ENCODE measurements at places on chromosomes 1 and 21.

DNA sequence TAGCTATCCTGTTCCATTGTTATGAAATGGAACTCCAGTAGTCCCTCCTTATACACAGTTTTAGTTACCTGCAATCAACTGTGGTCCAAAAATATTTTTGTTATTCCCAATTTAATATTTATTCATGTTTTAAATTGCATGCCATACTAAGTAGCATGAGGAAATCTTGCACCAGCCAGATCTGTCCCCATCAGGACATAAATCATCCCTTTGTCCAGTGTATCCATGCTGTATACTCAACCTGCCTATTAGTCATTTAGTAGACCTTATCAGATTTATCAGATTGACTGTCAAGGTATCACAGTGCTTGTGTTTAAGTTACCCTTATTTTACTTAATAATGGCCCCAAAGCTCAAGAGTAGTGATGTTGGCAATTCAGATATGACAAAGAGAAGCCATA lies 207.9 kb upstream of the DMRTA2 start:
- no peak for DNase-seq

GRCh38 chr1:4108331-4108730 lies 208.3 kb upstream of the C1orf174 start:
- no peak for DNase-seq

DNA sequence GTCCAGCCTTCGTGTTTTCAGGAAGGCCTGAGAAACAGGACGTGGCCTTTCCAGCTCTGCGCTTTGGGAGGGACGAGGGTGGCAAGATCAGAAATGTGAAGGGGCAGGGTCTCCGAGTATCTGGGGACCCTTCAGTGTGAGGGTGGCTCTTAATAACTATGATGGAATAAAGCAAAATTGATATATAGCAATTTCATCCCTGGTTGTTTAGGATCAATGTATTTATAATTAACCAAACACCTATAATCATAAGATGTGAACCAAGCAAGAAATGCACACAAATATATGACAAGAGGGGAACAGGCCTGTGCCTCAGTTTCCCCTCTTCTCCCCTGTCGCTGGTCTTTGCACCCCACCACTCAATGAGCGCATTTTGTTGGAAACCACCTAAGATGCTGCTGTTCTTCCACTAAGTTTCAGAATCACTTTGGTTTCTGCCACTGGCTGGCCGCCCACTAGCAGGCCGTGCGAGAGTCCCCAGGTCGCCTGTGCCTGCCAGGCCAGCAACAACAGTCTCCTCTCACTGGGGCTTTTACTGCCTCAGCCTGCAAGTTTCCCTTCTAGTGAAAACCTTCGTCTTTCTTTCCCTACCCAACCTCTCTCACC lies 36.6 kb downstream of the UBASH3A start:
- DNase-seq = peak; percentile 66

DNA sequence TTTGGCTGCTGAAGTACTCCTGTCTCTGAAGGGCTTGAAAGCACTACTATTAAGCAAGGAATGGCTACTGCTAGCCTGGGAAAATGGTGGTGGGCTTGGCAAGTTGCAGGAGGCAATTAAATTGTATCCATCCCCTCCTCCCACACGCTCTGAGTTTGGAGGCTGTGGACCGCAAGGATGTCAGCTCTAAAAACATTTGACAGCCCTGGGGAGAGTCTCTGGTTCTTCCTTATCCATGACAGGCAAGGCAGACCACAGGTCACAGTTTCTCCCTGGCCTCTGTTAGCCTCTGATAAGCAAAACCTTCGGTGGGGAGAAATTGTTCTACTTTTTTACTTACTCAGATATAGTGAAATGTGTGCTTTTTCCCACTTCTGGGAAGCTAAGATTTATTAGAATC lies 46.6 kb downstream of the S1PR1 start:
- no peak for DNase-seq

GRCh38 chr1:118275472-118276115 lies 90.6 kb upstream of the SPAG17 start:
- DNase-seq = no peak

GRCh38 chr1:118486199-118486598 lies 301.2 kb upstream of the SPAG17 start:
- no peak for DNase-seq

- DNase-seq = no peak
Observed at GRCh38 chr1:217260676-217261075, 370.2 kb downstream of the GPATCH2 start.

DNA sequence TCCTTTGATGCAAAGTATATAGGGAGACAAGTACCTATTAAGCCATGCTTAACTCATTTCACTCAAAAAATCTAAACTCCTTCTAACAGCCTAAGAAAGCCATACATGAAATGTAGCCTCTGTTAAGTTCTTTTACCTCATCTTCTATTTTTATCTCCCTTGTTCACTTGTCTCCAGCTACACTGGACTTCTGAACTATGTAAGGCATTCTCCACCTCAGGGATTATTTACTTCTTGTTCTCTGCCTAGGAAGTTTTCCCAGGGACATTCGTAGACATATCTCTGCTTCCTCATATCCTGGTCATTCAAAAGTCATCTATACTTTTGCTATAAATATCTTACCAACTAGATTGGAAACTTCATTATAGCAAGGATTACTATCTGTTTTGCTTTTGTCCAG lies 96.9 kb downstream of the COP1 start:
- DNase-seq = no peak

DNA sequence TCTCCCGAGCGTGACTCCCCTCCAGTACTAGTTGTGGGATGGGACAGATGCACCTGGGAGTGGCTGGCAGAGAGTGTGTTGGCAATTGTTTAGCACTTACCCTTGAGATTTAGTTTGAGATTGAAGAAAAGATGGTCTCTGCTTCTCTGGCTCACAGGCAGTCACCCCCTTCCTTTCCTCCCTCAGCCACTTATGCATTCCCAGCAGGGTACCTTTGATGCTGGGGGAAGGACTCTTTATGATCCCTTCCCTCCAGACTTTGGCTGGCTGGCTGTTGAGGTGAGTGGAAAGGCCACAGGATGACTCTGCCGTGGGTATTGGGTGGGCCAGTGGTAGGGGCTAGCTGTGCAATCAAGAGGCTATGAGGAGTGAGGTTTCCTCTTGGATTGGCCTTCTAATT lies 236.8 kb downstream of the CAMTA1 start:
- DNase-seq = no peak

DNA sequence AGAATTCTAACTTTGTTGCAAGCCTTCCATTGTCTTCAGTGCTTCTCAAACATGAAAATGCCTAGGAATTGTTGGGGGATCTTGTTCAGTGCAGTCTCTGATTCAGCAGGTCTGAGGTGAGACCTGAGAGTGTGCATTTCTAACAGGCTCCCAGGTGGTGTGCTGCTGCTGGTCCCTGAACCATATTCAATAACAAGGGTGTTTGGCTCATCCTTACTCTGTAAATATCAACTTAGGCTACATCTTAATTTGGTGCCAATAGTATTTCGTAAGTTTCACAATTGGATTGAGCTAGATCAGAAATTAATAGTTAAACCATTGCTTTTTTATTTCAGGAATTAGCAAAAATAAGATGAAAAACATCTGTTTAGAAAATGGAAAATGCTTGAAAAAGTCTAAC lies 59.1 kb upstream of the GPR88 start:
- no peak for DNase-seq

DNA sequence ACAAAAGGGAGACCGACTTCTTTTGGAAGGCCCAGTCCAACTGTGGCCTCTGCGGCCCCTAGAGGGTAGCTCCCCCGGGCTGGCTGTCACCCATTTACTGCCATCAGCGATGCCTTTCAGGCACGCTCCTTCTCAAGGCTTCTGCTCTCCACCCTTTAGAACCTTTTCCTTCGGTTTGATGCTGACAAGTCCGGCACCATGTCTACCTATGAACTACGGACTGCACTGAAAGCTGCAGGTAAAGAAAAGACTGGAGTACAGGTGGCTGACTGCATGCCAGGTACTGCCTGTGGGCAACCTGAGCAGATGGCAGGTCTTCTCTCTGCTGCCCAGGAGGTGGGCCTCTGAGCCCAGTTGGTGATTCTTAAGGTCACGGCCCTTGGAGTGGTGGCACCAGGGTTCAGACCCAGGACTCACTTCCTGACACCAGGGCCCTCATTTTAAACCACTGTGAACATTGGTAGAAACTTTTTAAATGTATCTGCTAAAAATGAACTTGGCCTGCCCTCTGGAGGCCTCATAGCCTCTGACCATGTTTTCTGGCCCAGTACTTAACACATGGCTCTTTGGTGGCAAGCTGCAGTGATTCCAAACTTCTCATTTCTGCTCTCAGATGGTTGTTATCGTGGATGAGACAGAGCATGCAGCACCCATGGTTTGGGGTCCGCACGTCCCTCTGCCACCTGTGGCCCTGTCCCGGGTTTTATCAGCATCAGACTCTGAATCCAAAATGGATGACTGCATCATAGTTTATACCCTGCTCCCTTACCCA lies 45.7 kb downstream of the CAPN9 start:
- no peak for DNase-seq

- no peak for DNase-seq
Observed at GRCh38 chr1:203368624-203369451, 17.9 kb upstream of the FMOD start.

GRCh38 chr1:80170811-80171485 lies 1164.4 kb upstream of the ADGRL4 start:
- DNase-seq = no peak

DNA sequence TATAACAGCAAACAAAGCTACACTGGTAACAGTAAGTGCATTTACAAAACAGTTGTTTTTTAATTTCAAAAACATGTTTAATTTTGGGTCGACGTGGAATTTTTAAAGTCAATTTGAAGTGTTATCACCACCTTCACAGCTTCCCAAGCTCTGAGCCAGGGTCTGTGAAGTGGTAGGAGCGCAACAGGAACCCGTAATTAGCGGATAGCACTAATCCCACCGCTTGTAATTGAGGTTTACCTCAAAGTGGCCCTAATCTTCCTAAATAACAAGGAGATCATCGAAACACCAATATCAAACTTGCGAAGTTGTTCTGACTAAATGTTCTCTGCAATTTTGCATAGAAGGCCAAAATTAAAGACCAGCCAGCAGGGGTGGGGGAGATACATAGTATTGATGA lies 18.8 kb downstream of the LBR start:
- no peak for DNase-seq

DNA sequence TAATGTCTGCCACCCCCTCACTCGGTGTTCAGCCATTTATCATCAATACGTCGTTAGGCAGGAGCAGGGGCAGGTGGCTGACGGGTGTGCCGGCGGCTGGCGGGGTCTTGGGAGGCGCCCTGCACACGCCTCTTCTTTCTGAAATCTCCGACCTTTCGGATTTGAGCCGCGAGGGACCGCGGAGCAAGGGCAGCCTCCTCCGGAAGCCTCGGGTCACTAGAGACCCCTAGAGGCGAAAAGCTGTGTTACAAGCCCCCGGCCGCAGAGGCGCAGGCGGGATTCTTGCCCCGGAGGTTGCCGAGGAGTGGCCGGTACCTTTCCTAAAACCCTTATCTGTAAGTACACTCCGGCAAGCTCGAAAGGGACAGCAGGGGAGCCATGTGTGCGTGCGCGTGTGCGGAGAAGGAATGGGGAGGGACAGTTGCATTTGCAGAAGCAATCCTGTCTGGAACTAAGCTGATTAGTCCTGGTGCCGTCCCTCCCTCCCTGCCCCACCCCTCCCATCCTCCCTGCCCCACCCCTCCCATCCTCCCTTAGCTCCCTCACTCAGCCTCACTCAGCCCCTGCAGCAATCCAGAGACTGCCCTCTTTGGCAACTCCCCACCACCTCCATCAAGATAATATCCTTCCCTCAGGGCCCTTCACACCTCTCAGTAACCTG lies 11.0 kb downstream of the BRINP2 start:
- peak; percentile 70 for DNase-seq

GRCh38 chr1:206753141-206753540 lies 17.4 kb upstream of the IL19 start:
- DNase-seq = no peak

DNA sequence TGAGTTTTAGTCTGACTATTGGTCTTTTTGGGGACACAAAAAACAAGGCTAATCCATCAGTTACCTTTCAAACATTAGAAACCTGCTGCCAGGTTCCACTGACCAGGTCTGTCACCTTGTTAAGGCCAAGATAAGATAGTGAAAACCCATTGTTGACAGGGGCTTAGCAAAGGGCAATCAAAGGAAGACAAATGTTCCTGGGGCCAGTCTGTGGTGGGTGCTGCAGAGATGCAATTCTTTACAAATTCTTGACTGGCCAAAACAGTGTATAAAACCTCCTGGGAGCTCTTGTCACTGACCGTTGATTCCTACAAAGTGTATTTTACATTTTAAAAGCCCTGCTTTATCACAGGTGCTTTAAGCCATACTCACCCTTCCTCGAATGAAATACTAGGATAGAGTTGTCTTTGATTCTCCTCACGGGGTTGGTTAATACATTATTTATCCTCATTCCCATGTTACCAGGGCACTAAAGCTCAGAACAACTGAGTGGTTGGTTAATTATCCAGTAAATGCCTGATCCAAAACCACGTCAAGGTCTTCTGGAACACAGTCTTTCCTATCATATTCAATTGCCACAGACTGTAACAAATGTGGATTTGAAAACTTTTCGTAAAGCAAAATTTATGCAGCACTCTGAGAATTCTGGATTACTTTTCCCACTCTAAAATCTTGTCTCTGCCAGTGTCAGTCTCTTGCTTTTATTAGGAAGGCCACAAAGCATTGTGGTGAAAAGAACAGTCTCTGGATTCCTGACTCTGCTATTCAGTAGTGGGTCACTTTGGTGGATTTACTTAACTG lies 77.2 kb downstream of the NRIP1 start:
- DNase-seq = no peak

- no peak for DNase-seq
Observed at GRCh38 chr1:181127898-181128453, 39.5 kb downstream of the IER5 start.

DNA sequence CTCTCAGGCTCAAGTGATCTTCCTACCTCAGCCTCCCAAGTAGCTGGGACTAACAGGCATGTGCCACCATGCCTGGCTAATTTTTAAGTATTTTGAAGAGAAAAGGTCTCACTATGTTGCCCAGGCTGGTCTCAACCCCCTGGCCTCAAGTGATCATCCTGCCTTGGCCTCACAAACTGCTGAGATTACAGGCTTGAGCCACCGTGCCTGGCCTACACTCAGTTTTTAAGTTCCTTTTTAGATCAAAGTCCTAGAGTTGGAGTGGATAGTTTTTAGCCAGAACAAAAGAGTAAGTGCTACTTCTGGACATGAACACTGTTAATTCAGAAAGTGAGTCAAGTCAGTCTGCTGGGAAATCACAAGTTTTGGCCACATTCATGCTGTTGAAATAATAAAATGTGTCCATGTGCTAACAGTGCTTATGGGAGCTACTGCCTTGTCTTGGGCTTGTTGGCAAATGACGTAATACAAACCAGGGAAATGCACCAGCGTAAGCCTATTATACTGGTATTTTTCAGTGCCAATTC lies 84.2 kb downstream of the NDUFS5 start:
- no peak for DNase-seq
